Right hindlimb (tissue), 1 donor: ENCODE measurements at places on chromosomes 6 and 20.

DNA sequence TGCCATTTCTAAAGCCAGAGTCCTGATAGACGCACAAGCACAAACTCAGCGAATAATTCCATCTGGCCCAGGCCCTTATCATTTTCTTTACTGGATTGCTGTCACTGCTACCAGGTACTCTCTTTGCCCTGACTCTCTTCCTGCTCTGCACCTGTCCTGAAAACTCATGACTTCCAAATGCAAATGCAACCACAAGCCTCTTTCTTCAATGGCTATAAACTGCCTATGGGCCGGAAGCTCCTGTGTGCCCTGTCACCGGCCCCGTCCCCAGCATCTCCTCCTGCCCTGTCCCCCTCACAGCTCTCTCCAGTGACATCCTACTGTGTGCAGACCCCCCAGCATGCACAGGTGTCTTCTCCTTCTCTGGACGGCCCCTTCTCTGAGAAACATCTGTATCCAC is 302.6 kb downstream of the GMDS start:
- no peak for DNase-seq

- no peak for DNase-seq
These were observed 44.0 kb downstream of the SMPDL3A start for GRCh38 chr6:122833021-122833491.

DNA sequence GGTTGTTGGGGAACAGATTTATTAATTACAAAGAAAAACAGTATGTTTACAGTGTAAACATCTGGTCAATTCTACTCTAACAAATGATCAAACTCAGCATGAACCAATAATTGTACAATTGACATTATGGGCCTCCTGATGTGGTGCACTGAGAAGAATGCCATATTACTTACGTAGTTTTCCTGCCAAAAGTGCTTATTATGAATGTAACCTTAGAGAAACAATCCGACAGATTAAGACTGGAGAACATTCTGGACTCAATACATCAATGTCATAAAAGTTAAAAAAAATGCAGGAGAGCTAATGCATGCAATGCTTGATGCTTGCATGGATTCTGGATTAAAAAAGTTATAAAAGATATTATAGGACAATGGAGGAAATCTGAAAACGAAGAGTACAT is 69.0 kb downstream of the LYRM4 start:
- DNase-seq = no peak

GRCh38 chr20:44962483-44962882 is 2.3 kb upstream of the TOMM34 start:
- no peak for DNase-seq

GRCh38 chr6:139983555-139984276 is 609.3 kb upstream of the CITED2 start:
- no peak for DNase-seq

DNA sequence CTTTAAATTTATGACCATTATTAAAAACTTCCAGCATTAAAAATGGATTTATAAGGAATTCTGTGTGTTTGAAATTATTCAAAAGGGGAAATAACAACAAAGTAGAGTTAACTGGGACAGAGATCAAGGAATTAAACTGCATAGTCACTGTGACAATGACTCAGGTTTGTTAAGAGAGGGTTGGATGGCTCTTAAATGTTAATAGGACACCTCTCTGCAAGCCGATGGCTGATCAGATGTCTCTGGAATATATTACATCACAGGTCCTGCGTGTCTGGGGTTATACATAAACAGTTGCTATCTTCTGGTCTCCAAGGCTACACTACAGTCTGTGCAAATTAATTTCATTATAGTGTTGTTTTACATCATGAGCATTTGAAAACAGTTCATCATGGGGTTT is 574.3 kb downstream of the COL12A1 start:
- no peak for DNase-seq

GRCh38 chr6:116438590-116439448 is 22.4 kb upstream of the CALHM6 start:
- DNase-seq = no peak

DNA sequence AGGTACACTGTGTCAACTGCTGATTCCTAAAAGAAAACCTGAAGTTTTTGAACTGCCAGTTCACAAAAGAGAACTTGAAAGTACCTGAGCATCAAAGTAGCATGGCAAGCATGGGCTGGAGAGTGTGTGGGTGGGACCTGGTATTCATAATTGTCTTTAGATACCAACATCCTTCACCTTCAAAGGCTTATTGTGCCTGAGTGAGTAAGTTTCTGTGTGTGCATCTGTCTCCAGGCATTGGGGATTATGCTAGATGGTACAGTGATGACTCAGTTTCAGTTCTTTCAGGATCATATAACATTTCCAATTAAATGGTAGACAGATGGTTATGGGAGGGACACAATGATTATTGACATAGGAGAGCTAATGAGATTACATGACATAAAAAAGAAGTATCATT is 238.5 kb downstream of the ZFAND3 start:
- no peak for DNase-seq

GRCh38 chr6:124577734-124578281 is 384.4 kb upstream of the RNF217 start:
- DNase-seq = no peak

GRCh38 chr6:144544266-144544830 is 259.2 kb downstream of the UTRN start:
- no peak for DNase-seq

- DNase-seq = no peak
These were observed 28.5 kb upstream of the EMILIN3 start for GRCh38 chr20:41394931-41395666.
